ENCODE measurements at places on chromosomes 12 and 14.

GRCh38 chr14:104864267-104865080 lies 594 bp upstream of the CEP170B start:
- DNase-seq: no peak

DNA sequence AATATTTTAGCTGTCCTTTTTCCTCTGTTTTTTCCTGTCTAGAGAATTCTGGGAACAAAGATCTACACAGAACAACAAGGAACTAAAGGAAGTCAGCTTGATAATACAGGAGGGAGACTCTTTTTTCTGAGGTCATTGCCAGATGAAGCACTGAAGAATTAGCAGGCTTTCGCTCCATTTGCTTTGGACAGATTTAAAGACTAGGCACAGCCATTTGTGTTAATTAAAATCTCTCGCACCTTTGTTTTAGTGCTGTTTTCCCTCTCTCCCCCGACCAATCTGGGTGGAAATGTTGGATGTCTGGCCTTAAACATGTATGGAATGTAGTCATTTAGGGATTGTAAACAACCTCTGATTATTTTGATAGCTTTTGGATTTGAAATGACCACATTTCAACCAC lies 9.6 kb upstream of the GPHN start:
- no peak for DNase-seq

- DNase-seq: no peak
Observed at GRCh38 chr14:80567905-80568536, 356.7 kb upstream of the DIO2 start.

DNA sequence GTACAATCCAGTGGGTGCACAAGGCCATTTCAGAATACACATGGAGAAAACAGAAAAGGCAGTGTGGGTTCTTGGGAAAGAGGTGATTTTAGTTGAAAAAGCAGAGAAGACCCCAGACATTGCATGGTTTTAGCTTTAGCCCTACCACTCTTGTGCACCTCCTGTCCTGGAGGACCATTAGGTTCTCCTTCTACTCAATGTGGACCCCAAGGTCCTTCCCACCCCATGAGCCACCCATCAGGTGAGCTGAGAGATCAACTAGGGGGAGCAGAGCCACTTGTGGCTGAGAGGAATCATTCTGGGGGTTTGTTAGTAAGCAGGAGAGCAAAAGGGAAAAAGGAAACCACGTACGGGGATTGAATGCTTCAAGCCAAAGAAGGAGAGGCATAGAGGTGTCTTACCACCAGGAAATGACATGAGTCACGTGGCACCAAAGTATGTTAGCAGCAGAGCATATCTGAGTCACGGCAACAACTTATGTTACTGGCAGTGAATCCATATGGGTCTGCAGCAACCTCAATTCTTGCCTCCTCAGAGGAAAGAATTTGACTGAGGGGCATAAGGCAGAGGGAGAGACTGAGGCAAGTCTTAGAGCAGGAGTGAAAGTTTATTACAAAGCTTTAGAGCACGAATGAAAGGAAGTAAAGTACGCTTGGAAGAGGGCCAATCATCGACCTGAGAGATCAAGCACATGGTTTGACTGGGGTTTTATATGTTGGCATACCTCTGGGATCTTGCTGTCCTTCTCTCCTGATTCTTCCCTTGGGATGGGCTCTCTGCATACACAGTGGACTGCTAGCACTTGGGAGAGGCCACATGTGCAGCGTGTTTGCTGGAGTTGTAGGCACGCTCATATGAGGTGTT lies 73.9 kb downstream of the HSD17B6 start:
- no peak for DNase-seq

GRCh38 chr14:104731320-104732294 lies 7.6 kb downstream of the ADSS1 start:
- no peak for DNase-seq

DNA sequence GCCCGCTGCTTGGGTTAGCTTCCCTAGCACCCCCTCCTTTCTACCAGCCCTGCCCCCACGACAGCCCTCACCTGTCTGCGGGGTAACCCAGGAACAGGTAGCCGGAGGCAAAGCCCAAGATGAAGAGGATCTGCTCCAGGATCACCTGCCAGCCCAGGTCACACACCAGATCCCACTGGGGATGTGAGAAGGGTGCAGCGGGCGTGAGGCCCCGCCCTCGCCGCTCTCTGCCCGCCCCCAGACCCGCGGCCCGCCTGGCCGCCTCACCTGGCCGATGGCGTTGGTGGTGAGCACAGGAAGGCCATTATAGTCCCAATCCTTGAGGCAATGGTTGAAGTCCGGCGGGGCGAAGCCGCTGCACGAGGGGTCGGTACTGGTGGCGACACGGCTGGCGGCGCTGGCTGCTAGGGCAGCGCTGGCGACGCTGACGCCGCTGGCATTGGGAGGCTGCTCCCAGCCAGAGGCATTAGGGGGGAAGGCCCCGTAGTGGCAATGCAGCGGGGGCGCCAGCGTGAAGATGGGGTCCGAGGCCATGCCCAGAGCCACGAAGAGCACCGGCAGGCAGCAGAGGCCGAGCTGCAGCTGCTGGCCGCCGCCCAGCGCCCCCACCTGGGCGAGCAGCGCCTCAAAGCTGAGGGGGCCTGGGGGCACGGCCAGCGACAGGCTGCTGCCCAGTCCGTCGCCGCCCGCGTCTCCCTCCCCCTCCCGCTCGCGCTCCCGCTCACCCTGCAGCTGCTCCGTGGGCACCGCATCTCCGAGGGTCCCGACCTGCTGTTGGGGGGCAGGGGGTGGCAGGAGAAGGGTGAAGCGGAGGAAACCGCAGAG lies 794 bp downstream of the SLC22A17 start:
- DNase-seq: no peak

DNA sequence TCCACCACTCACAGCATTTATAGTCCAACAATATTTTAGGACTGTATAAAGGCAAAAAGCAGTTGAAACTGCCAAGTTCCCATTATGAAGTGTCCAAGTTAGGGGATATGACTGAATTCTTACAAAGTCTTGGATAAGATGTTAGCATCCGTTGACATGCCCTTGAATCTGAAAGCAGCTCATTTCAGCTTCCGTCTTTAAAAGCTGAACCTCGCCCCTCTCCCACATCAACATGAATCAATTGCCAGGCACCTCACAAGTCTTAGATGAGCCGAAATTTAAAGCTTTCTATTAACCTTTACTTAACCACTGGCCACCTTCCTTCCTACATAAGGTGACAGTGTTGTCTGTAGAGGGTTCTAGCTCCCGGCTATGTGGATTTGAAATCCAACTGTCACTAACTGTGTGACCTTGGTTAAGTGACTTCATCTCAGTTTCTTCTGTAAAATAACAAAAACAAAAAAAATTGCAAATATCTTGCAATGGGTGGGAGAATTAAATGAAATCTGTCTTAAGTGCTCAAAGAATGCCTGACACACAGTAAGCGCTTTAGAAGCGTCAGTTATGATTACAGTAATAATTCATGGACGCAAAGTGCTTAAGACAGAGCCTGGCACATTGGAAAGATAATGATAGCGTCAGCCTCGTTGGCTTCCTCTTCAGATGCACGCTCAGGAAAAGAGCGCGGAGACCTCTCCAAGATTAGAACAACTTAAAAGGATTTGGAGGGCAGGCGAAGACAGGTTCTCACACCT lies 1.2 kb downstream of the PPP1CC start:
- DNase-seq: no peak

GRCh38 chr12:109524466-109525278 lies 47.2 kb downstream of the UBE3B start:
- no peak for DNase-seq

GRCh38 chr12:51174501-51174900 lies 1.6 kb upstream of the TFCP2 start:
- DNase-seq: no peak

Data from cerebellar nuclear complex (tissue), 1 donor.